ENCODE measurements at places on chromosomes 6 and 20.

- no peak for DNase-seq
Observed at GRCh38 chr20:52410182-52410647, 218.6 kb upstream of the ZFP64 start.

GRCh38 chr6:167907837-167908681 is 81.3 kb downstream of the AFDN start:
- DNase-seq, result no peak

DNA sequence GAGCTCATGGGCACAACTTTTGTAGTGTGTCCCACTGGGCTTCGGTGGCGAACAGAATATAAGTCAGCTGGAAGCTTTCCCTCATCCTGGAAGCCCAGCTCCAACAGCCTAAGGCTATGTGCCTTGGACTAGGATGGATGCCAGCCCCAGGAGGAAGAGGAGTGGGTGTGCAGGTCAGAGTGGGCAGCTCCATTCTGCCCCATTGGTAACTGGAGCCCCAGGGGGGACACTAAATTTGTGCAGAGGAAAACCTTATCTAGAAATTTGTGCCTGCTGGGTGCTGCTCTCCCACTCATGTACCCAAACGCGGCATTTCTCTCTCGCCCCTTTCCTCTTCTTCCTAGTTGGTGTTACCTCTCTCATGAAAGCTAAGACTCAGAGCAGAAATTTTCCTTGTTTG is 253.9 kb upstream of the MAN1A1 start:
- no peak for DNase-seq

- no peak for DNase-seq
Observed at GRCh38 chr20:47682028-47682783, 103.1 kb downstream of the SULF2 start.

- no peak for DNase-seq
Observed at GRCh38 chr6:87146363-87146762, 9.0 kb upstream of the ZNF292 start.

GRCh38 chr20:46945465-46945864 is 50.8 kb downstream of the EYA2 start:
- no peak for DNase-seq

All from MM.1S (cell line).